ENCODE measurements at places on chromosomes 7 and 10. TPM values are rescaled to one million over a fixed set of nuclear protein-coding genes. Genes with fewer than 3 reads are reported as not detected.
A peak's percentile ranks its signal among the peaks of the same experiment; 100 is the strongest.

Gene SPDYE5
- not detected for total RNA-seq

Gene PLXNA4
- total RNA-seq, result not detected

Gene TMEM213
- not detected for total RNA-seq

- peak; percentile 62 for DNase-seq
Observed at GRCh38 chr7:519484-520390, at the start of gene PDGFA. Gene PDGFA, minus strand, starts transcription at chr7:519846. Its CDS starts 845 bp downstream, at chr7:519001.
